ENCODE measurements at places on chromosomes 16 and 17.

GRCh38 chr16:3687021-3687420 lies 30.3 kb downstream of the TRAP1 start:
- DNase-seq: no peak

DNA sequence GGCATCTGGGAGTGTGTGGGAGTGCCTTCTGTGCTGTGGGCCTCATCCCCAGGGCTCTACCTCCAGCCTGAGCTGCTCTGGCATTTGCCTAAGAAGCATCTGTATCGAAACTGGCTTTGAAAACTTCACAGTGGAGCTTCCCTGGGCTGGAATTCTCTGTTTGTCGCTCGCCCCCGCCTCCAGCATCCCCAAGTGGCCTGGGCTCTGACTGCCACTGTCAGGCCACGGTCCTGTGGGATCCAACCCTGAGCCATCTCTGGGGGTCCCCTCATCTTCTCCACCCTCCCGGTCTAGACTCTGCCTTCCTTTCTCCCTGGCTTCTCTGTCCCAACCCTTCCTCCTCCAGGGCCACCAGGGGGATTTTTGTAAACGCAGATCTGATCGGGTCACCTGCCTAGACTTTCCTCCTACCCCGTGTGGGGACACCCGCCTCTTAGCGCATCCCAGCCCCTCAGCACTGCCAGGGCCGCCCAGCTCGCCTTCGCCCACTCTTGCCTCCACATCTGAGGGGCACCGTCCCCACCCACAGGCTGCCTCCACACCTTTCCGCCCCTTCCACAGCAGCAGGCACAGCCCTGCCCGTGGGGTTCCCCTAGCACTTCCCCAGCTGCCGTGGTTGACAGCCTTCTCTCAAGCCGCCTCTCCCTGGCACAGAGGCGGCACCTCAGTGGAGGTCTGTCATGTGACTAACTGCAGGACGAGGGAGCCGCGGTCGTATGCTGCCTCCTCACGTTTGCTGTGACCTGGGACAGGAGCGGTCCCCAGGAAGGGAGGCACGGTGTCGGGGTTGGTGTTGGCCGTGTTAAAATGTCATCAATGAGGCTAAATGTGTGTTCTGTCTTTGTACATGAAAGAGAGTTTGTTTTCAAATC lies 12.0 kb downstream of the TBC1D24 start:
- DNase-seq: no peak

- no peak for DNase-seq
Measured at GRCh38 chr16:27583634-27584033, 33.7 kb downstream of the KATNIP start.

DNA sequence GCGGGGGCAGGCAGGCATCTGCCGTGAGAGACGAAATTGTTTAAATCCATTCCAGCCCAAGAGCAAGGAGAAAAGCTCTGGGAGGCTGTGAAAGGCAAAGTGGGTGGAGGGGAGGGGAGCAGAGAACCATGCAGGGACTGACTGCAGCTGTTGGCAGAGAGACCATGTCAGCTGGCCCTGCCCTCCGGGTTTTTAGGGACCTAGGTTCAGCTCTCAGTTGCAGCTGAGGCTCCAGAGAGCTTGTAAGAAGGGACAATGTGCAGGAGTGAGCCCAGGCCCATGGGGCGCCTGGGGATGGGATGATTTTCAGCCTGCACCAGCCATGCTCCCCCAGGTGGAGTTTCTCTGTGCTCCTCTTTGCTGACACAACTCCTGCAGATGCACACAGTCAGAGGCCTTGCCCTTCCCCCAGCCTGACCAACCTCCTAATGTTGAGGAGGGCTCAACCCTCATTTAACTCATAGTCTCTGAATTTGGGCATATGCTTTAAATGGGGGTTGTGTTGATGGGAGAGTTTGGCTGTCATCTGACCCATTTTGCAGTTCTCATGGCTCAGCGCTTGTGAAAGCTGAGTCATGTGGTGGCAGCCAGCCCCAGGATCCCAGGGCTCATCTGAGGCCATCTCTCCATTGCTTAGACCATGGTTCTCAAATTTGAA lies 70.9 kb downstream of the PLXDC1 start:
- DNase-seq: no peak

- DNase-seq: no peak
Measured at GRCh38 chr16:64437706-64438324, 684.0 kb downstream of the CDH11 start.

DNA sequence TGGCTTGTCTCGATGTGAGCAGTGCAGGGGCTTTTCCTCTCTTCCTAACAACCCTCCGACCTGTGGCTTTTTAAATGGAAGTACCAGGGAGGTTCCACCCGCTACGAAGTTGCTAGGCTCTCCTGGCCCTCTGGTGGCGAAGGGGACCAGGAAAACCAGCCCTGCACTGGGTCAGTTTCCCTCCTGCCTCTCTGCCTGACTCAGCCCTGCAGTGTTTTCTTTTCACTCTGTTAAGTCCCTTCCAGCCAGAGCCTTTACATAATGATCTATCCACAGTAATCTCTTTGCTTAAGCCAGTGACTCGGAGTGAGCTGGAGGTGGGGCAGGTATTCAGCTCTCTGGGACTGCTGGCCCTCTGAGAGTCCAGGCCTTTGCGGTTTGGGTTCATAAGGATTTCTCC lies 331.3 kb upstream of the EEF2KMT start:
- DNase-seq: no peak

DNA sequence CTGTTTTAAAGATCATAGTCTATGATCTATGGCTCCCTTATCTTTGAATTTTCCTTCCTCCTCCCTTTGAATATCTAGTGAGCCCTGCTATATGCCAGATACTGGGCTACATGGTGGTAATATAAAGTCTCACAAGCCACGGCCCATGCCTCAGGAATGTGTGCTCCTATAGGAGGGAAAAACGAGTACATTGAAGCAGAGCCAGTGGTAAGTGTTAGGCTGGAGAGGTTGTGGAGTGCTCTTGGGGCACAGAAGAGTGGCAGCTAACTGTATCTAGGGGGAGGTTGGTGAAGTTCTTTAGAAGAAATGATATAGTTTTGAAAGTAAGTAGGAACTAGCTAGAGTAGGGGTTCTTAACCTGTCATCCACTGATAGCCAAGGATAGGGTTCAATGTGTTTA lies 105.8 kb upstream of the PMFBP1 start:
- DNase-seq: no peak

- DNase-seq: no peak
Measured at GRCh38 chr17:22138861-22139469, 446.6 kb downstream of the KCNJ18 start.

DNA sequence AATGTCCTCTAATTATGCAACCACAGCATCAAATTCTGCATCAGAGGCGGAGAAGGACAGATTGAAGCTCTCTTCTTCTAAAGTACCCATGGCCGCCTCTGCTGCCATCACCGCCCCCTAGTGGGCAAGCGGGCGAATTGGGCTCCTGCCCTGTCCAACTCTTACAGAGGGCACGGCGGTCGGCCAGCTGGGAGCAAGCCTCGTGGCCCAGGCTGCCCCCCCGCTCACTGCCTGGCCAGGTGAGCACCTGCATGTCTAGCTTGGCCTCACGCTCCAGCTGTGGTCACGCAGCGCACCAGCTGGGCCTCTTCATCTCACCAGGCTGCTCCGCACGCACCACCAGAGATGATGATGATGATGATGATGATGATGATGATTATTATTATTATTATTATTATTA lies 146.1 kb upstream of the TOM1L1 start:
- no peak for DNase-seq

GRCh38 chr16:3472878-3473595 lies 22.3 kb downstream of the C16orf90 start:
- DNase-seq: no peak

- peak; percentile 46 for DNase-seq
Measured at GRCh38 chr17:48804936-48805411, 12.1 kb downstream of the TTLL6 start.

DNA sequence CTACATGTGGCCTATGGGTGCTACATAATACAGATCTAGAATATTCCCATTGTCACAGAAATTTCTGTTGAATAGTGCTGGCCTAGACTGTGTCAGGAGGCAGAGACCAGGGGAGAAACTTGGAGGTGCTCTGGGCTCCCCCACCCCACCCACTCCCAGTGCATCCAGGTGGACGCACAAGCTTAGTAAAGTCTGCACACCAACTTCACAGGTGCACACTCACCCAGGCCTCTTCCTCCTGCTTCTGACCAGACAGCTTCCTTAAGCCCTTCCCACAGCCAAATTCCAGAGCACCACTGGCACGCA lies 7.6 kb upstream of the CNP start:
- no peak for DNase-seq

DNA sequence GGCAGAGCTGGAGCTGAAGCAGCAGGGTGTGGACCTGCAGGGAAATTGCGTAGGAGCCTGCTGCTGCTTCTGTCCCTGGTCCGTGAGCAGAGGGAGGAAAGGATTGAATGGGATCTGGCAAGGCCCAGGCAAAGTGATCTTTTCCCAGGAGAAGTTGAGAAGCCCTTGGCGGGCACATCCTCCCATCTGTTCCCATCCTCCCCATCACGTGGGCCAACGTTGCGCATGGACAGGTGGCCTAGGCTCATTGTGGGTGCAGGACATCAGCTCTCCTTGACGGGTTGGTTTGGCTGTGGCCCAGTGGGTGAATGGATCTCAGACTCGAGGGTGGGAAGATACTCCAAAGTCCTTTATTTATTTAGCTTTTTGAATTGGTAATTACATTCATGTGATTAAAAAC lies 29.4 kb upstream of the POLR3E start:
- DNase-seq: no peak

GRCh38 chr17:54172096-54172984 lies 349.6 kb downstream of the KIF2B start:
- no peak for DNase-seq

DNA sequence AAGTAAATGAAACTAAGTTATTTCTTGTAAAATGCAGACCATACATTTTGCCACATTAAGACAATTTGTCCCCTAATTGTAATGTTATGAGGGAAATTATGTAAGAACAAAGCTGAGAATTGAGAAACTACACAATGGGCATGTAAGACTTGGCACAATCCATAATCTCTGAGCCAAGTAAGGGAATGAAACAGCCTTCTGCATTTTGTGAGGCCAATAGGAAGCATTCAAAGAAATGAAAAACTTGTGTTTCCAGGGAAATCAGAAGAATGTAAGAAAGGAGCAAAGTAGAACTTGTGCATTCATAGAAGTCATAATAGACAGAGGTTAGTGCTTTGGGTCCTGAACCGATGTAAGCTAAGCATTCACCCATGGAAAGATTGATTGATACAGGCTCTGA lies 1.8 kb downstream of the KRTAP9-4 start:
- no peak for DNase-seq

DNA sequence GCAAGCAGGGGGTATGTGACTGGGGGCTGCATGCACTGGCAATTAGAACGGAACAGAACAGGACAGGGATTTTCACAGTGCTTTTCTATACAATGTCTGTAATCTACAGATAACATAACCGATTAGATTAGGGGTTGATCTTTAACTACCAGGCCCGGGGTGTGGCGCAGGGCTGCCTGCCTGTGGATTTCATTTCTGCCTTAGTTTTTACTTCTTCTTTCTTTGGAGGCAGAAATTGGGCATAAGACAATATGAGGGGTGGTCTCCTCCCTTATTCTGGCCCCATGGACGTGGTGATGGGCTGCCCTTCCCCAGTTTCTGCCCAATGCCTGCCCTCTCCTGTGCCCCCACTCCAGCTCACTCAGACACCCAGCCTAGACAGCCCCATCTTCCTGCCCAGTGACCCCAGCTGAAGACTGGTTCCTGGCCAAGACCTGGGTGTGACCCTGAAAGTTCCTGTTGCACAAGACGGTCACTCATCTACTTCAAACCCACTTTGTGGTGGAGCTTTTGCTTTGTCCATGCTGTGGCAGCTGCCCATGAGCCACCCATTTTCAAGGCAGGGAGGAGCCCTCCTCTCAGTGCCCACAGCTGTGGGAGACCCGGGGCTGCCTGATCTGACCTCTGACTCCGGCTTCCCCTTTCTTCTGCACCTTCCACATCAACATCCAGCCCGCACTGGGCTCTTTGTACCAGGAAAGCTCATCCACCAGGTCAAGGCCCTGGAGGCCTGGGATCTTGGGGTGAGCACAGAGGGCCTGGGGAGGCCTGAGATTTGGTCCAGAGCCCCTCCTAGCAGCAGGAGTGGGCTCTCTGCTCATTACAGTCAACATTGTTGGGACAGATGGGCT lies 18.6 kb downstream of the ALOX12B start:
- DNase-seq: no peak

- no peak for DNase-seq
Measured at GRCh38 chr16:78460428-78460827, 361.0 kb downstream of the WWOX start.

DNA sequence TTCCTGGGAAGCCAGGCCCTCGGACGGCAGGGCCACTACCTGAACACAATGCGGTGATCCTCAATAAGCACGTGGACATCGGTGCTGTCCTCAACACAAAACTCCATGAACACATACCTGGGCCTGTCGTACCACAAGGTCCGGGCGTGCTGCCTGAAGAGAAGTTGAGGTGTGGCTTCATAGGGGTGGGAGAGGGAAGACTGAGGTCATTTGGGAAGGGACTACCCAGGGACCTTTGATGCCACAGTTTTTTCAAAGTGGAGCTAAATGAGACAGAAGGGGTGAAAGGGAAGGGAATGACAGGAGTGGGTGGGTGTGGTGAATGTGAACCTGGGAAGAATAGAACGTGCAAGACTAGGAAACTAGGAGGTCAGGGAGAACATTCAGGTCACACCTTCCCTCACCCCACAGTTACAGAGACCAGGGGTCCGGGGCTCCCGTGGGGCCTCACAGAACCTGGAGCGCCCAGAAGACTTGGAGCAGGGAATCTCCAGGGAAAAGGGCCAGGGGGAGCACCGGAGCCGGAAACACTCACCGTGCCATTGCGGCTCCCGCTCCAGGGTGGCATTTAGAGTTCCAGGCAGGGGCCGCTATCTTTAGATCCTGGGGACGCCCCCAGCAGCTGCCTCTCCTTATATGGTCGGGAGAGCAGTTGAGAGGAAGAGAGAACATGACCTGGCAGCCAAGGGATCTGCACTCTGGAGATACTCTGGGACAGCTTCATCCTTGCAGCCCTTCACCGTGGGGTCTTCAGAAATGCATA lies at the start of gene PTGES3L:
PTGES3L (minus strand) TSS at position 570 of the 763 bp plus-strand sequence; CDS start at position 543, 27 bp downstream.
- DNase-seq: no peak

DNA sequence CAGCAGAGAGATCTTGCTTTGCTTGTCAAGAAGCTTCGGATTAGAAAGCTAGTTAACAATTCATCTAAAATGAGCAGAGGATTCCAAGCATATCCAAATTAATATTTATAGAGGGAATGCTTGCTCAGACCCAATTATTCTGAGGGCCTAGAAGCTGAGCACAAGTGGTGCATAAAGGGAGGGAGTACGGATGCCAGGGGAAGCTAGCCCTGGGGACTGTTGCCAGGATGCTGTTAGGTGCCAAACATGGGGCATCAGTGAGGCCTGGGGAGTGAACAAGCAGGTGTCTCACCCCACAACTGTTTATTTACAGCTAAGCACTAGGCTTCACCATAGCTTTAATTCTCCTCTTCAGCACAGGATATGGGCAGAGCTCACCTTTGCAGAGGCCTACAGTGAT lies 684.1 kb upstream of the C16orf82 start:
- no peak for DNase-seq

- no peak for DNase-seq
Measured at GRCh38 chr16:71354156-71354555, 4.4 kb upstream of the CALB2 start.

- no peak for DNase-seq
Measured at GRCh38 chr17:378068-378467, 25.5 kb upstream of the RPH3AL start.

GRCh38 chr16:46727184-46727583 lies 21.0 kb downstream of the MYLK3 start:
- no peak for DNase-seq
